ENCODE measurements at places on chromosomes 13 and 19. TPM values are rescaled to one million over a fixed set of nuclear protein-coding genes. Genes with fewer than 3 reads are reported as not detected.

DNA sequence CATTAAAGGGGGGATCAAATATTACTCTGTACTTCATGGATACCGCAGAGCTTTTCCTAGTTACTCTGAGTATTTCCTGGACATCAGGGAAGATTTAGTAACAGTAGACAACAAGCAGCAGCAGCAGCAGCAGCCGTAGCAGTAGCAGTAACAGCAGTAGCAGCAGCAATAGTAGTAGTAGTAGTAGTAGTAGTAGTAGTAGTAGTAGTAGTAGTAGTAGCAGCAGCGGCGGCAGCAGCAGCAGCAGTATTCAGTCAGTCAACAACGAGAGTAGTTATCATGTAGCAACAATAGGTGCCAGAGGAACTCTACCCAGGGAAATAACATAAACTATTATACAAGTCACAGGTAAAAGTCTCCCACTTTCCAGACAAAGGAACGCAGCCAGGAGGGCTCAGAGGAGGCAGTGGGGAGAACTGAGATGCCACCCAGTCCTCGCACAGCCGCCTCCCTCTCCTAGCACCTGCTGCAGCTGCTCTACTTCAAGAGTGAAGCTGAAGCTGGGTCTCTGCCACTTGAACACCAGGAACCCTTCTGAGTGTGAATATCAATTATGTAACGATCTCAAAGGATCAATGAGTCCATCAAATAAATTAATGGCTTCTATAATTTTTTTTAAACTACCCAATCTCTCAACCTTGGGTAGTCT lies 1.3 kb upstream of the DOCK9 start:
- DNase-seq, result no peak

- DNase-seq, result no peak
These were observed 11.4 kb downstream of the EPHX3 start for GRCh38 chr19:15220833-15221232.

Gene DCT
- 0.17 TPM for total RNA-seq

- peak; percentile 4 for DNase-seq
These were observed 1209.7 kb upstream of the PCDH9 start for GRCh38 chr13:68439817-68440216.

DNA sequence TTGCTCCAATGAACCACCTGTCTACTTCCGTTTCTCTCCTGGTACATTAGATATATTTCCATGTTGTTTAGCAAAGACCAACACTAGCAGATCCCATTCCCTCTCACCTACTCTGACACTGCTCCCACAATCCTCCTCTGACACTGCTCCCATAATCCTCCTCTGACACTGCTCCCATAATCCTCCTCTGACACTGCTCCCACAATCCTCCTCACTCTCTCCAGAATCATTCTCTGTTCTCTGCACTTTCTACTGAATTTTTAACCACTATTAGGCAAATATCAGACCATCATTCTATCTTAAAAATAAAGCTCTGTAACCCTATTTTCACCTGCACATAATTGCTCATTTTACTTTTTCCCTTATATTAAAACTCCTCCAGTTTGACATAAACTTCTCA lies 578.5 kb upstream of the PCDH20 start:
- no peak for DNase-seq

DNA sequence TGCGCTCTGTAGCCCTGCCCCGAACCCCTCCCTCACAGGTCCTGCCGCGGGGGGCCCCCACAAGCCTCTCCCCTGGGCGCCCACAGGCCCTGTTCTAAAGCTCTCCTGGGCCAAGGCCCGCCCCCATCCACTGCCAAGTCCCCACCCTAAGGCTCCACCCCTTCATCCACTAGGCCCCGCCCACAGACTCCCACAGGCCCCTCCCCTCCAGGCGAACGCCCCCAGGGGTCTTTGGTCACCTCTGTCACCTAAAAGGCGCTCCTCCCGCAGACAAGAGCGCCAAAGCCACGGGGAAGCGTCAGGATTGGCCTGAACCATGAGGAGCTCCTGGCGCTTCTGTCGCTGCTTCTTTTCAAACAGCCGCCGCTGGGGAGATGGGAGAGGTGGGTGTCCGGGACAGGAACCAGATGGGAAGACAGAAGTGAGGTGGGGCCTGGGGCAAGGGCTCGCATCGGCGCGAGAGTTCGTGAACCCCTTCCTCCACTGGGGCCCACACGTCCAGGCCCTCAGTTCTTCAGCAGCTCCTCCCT lies 2.3 kb downstream of the TULP2 start:
- no peak for DNase-seq

DNA sequence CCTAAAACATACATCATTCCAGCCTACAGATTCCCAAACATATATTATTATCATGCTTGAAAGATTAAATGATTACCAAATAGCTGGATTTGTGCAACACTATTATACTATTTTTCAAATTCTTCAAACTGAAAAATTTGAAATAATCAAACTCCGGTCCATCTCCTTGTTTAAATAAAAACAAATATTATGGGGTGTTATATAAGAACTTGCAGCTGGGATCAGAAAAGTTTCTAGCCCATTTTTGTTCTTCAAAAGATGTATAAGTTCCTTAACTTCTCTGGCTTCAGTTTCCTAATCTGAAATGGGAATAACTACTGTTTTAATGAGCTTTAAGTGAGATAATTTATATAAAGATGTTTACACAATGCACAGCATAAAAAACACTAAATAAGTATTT lies 422.9 kb downstream of the PCDH9 start:
- DNase-seq, result no peak

- no peak for DNase-seq
These were observed 14.6 kb upstream of the DIAPH3 start for GRCh38 chr13:60178327-60178726.

- peak; percentile 70 for DNase-seq
These were observed 767 bp upstream of the GADD45B start for GRCh38 chr19:2475018-2475701.

- no peak for DNase-seq
These were observed 8.1 kb upstream of the CHST8 start for GRCh38 chr19:33613620-33614000.

- no peak for DNase-seq
These were observed 14.1 kb downstream of the RFX1 start for GRCh38 chr19:13992025-13992424.

Gene NLRP5
- not detected for total RNA-seq

GRCh38 chr19:50030225-50030624 lies 4.4 kb downstream of the ZNF473 start:
- DNase-seq, result no peak

DNA sequence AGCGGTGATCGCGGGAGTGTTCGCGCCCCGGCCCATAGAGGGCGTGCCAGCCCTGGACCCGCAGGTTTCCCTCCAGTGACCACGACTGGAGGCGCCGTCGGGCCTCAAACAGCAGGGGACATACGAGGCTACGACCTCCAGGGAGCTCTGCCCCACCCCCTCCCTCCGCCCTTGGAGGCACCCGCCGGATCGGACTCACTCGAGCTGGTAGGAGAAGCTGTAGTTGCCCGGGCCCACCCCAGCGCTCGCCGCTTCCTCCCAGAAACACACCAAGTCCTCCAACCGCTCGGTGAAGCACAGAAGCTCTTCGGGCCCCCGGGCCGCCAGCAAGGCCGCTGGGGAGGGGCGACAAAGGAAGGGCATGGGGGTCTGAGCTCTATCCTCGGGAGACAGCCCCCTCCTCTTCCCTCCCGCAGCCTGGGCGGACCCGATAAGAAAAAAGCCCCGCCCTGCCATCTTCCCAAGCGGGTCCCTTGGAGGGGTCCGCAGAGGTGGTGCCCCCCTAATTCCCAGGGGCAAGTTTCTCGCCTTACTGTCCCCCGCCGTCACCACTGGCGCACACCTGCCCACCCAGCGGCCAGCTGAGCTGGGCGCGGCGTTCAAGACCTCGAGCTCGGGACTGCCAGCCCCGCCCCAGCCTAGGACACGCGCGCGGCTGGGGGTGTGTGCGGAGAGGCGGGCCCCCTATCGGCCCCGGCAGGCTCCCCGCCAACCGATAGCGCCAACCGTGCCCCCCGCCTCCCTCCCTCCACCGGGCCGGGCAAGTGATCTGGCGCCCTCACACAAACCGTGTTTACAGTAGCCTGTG lies 1.0 kb downstream of the EPOR start:
- peak; percentile 82 for DNase-seq

Gene C19orf33
- 165 TPM for total RNA-seq

DNA sequence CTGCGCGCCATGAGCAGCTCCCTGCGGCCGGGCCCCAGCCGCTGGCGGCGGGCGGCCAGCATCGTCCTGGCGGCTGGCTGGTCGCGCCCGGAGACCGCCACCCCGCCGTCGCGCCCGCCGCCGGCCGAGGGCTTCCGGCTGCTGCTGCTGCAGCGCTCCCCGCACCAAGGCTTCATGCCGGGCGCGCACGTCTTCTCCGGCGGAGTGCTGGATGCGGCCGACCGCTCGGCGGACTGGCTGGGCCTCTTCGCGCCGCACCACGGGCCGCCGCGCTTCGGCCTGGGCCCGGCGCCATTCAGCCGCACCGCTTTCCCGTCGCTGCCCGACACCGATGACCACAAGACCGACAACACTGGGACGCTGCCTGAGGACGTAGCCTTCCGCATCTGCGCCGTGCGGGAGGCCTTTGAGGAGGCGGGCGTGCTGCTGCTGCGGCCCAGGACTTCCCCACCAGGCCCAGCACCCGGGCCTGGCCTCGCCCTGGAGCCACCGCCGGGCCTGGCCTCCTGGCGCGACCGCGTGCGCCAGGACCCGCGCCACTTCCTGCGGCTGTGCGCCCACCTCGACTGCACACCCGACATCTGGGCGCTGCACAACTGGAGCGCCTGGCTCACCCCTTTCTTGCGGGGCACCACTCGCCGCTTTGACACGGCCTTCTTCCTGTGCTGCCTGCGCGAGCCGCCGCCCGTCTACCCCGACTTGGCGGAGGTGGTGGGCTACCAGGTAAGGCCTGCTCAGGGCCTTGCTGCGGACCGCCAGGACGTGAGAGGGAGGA lies 518 bp downstream of the NUDT19 start:
- DNase-seq, result peak; percentile 76

Gene C3
- total RNA-seq, result 6.5 TPM

Gene PSG1
- total RNA-seq, result not detected

- DNase-seq, result no peak
These were observed 2581.8 kb downstream of the PCDH9 start for GRCh38 chr13:64648293-64648692.

Gene LACC1
- total RNA-seq, result 5.0 TPM

Gene LILRA2
- total RNA-seq, result not detected

DNA sequence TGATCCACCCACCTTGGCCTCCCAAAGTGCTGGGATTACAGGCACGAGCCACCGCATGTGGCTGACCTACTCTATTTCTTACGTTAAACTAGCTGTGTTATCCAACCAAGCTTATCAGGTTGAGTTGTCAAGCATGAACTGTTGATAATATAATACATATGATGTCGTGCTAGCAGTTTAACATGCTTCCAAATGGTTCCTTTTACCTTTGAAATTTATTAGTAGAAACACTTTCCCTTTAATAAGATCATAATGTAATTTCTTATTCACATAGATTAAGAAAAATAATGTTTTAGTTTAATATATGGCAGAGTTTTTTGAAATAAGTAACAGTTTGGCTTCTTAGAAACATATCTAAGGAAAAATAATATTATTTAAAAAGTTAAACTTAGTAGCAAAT lies 34.4 kb upstream of the VWA8 start:
- no peak for DNase-seq

GRCh38 chr13:65855242-65855805 lies 1374.8 kb downstream of the PCDH9 start:
- DNase-seq, result no peak

DNA sequence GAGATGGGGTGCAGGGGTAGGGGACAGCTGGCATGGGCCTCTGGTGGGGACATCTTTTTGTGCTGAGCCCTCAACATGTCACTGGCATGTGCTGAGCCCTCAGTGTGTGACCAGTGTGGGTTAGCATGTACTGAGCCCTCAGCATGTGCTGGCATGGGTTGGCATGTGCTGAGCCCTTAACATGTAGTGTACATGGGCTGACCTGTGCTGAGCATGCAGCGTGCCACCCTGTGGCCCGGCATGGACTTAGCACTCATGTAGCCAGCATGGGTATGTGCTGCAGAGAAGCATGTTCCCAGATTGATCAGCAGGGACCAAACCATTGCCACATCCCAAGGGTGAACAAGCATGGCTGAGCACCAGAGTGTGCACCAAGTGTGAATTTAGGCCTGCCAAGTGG lies 11.5 kb downstream of the HIPK4 start:
- DNase-seq, result no peak

DNA sequence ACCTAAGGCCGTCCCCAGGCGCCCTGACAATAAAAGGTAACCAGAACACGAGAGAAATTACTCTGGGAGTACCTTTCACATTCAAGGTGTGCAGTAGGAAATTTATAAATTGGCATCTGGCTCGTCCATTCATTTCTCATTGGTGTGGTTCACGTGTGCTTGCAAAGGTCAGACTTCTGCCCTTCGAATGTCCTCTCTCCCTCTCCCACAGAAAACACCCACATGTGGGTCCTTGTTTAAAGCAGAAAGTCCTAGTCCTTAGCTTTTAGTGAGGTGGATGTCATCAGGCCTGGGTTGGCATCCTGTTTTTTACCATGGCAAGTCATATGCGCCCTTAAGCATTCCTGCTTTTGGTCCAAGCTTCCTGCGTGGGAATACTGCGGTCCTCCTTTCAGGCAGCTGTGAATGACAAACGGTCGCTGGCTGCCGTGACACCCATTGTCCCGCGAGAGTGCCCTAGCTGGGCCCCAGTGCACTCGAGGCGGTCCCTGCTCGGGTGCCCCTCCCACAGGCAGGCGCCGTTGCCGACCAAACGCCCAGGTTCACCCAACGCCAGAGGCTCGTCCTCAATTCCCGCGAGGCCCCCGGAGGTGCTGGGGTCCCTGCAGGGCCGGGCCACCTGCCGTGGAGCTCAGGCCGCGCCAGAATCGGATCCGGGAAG lies at the start of gene NUDT19:
TSS of gene NUDT19 (plus strand) at position 531 of the 661 bp plus-strand sequence. CDS start 140 bp downstream, outside the sequence.
- peak; percentile 91 for DNase-seq

Gene PRX
- total RNA-seq, result 4.4 TPM

Gene PCID2
- total RNA-seq, result 60.9 TPM

Gene ACER1
- not detected for total RNA-seq

Gene LGI4
- total RNA-seq, result 0.29 TPM

DNA sequence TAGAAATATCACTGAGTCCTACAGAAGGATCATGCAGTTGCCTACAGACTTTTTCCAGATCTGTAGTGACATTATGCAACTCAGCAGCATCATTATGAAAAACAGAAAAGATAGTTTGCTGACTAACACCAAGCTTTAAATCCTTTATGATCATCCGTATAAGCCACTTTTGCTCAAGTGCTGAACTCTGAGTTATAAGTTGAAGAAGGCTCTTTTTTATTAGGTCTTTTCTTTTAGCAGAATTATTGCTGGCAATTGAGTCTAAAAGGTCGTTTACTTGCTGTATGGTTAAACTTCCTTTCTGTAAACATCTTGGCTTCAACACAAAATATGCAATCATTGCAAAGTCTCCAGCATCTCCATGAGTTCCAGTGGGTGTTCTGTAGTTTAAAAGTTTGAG lies 4.8 kb downstream of the LIG4 start:
- no peak for DNase-seq

Gene FBXO17
- total RNA-seq, result 142 TPM

Gene ZNF439
- not detected for total RNA-seq

- peak; percentile 26 for DNase-seq
These were observed 522.6 kb downstream of the RFC3 start for GRCh38 chr13:34340534-34340933.

GRCh38 chr19:6264803-6265202 lies 15.0 kb downstream of the MLLT1 start:
- DNase-seq, result no peak

Gene KLK15
- total RNA-seq, result not detected

- peak; percentile 13 for DNase-seq
These were observed 53.4 kb downstream of the TSSK6 start for GRCh38 chr19:19461671-19462622.

Gene KCNK6
- not detected for total RNA-seq

Gene UQCRFS1
- 50.6 TPM for total RNA-seq

GRCh38 chr19:40413291-40413845 lies at the start of gene PRX:
Gene PRX, minus strand, starts transcription at chr19:40413378. Its CDS starts 5,446 bp downstream, at chr19:40407932.
- no peak for DNase-seq

Gene PTPRS
- total RNA-seq, result 181 TPM

GRCh38 chr19:1324806-1325567 lies 39.3 kb downstream of the EFNA2 start:
- peak; percentile 58 for DNase-seq
